ENCODE measurements at places on chromosomes 5 and 9.

DNA sequence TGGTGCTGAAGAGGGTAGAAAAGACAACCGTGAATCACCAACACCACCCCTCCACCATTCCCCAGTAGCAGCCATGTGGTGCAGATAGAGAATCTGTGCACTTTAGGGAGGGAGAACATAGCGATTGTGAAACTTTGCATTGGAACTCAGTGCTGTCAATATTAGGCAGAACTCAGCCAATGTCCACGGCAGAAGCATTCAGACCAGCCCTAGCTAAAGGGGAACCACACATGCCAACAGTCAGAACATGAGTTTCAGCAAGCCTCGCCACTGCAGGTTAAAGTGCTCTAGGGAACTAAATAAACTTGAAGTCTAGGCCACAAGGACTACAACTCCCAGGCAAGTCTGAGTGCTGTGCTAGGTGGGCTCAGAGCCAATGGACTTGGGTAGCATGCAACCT, 38.5 kb upstream of the DEPDC1B start:
- DNase-seq = no peak

- DNase-seq = no peak
Observed at GRCh38 chr5:138705007-138705406, 48.2 kb upstream of the CTNNA1 start.

DNA sequence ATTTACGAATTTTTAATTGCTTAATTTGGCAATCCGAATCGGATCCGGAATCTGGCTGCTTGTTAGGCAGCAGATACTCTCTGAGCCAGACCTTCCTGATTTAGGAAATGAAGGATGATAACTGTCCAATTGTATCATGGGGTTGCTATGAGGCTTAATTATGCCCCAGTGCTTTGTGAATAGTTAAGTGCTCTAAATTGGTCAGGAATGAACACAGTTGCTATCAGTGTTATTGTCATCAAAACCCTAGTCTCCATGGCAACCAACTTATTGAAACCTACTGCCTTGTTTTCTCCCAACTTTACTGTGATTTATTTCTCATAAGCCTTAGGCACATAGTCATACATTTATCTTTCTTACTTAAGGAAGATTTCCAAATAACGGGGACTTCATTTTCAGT, 47.9 kb downstream of the MAMDC2 start:
- no peak for DNase-seq

DNA sequence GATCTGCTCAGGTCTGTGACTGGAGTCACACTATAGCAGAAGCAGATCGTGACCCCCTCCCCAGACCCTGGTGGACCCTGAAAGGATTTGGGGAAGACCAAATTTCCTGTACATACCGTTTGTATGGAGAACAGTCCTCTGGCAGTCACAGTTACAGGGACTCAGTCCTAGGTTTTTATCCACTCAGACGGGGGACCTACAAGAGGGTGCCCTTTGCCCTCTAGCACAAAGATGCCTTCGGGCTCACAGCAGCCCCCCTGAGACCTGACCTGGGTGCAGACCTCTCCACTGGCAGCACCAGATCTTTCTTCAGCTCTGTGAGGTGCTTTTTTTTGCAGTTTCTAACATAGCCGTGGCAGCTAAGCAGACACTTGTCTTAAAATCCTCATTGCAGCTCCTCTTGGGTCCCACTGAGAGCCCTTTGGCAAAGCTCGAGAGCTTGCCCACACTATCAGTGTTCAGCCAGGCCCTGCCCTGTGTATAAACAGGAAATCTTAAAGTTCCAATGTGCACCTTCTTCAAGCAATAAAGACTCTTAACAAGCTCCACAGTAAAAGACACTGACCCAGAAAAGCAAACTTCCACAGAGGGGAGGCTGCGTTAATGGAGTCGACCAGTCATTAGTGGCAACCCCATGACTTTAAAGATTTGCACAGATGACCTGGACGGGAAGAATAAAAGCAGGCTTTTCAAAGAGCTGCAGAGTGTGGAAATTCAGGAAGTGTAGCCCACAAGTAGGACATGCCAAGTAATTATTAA, 71.8 kb upstream of the LHFPL2 start:
- no peak for DNase-seq

DNA sequence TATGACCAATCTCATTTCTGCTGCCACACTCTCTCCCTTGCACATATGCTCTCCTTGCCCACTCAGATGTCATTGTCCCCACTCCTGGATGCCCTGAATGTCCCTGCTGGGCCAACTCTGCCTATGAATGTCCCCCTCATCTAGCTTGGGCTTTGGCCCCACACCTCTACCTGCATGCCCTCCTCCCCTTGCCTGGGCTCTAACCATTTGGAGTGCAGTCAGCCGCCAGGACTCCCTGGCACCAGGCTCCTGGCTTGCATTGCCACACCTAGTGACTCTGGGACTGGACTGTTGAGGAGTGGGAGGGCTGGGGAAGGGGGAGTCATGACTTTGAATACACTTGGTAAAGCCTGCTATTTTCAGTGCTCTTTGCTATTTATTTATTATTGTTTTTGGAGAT, 41.6 kb upstream of the POMT1 start:
- no peak for DNase-seq

- no peak for DNase-seq
Observed at GRCh38 chr5:143888912-143889311, 77.0 kb downstream of the HMHB1 start.

GRCh38 chr9:110850401-110851135, 182.0 kb downstream of the MUSK start:
- DNase-seq = no peak

DNA sequence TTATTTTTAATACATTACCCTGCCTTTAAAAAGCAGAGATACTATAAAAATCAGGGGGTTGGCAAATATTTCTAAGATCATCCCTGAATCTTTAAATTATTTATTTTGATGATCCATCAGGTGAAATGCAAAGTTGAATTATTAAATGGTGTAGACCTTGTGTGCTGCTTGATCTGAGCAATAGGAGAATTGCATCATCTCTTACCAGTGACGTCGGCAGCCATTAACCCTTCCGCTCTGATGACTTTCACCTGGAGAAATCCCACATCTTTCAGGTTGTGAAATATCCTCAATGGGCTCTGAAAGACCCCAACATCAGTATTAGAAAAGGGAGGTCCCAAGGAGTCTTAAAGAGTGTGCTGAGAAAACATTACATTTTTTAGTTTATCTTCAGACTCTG, 270.2 kb downstream of the SLF1 start:
- no peak for DNase-seq

DNA sequence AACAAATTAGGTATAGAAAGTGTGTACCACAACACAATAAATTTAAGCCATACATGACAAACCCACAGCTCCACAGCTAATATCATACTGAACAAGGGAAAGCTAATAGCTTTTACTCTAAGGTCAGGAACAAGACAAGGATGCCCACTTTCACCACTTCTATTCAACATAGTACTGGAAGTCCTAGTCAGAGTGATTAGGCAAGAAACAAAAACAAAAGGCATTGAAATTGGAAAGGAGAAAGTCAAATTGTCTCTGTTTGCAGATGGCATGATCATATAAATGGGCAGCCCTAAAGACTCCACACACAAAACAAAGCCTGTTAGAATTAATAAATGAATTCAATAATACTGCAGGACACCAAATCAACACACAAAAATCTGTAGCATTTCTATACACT, 548.8 kb downstream of the CTNND2 start:
- no peak for DNase-seq

- DNase-seq = no peak
Observed at GRCh38 chr5:81192373-81192750, 40.8 kb upstream of the CKMT2 start.
